CD4-positive, alpha-beta T cell (primary cell): ENCODE measurements at places on chromosomes 1 and 21.

GRCh38 chr1:19708567-19709110, 44.0 kb downstream of the HTR6 start:
- no peak for DNase-seq

GRCh38 chr1:160866001-160866694, 3.5 kb upstream of the CD244 start:
- DNase-seq: no peak

GRCh38 chr1:41478118-41478748, 6.2 kb downstream of the EDN2 start:
- no peak for DNase-seq

GRCh38 chr21:38756746-38757145, 49.0 kb upstream of the ETS2 start:
- DNase-seq: no peak

DNA sequence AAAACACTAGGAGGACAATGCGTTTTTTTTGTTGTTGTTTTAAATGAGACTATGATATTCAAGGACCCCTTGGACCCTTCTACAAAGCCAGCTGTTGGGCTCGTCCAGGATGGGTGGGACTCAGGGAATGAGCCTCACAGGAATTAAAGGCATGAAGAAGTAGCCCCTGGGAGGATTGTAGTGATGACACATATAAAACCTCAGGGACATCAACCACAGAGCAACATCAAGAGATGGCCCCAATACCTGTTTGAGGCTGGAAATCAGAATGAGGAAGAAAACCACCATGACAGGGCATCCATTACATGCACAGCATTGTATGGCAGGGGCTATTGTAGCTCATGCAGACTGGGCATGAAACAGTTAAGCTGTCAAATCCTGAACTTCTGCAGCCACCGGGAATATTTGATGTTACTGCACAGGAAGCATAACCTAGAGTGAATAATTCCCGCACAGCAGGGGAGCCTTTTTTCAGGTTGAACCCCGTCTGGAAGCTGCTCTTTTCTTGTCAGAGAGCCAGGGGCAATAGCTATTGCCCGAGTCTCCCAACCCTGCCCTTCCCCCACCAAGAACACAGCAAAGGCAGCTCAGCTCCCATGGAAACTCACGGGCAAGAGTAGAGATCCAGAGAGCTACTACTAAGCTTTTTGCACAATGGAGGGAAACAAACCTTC, 140.2 kb upstream of the FGGY start:
- DNase-seq: no peak

GRCh38 chr1:153916297-153916696, 6.5 kb downstream of the GATAD2B start:
- no peak for DNase-seq

GRCh38 chr21:40054403-40054802, 187.2 kb downstream of the PCP4 start:
- no peak for DNase-seq
